ENCODE measurements at places on chromosomes 6 and 20.

GRCh38 chr6:17156966-17157365, 55.1 kb downstream of the STMND1 start:
- DNase-seq = no peak

GRCh38 chr20:4708856-4709255, 12.9 kb upstream of the PRND start:
- no peak for DNase-seq

GRCh38 chr6:137259349-137259748, 40.2 kb upstream of the IFNGR1 start:
- no peak for DNase-seq

DNA sequence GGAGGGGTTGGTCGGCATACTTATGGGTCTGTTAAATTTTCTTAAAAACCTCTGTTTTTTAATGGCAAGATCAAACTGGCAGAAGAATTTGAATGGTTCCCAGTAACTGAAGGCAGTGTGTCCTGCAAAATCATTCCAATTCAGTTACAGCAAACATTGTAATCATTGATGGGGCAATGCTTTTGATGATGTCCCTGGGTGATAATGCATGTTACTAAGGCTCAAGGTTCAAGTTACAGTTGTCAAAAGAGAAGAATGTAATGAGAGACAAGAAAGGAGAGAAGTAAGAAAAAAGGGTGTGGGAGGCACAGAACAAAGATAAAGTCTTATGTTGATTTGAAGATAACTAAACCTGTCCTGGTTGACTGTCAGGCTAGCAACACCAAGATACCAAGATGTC, 54.9 kb downstream of the CEP162 start:
- DNase-seq = no peak

GRCh38 chr6:25637960-25638434, 14.0 kb upstream of the SCGN start:
- DNase-seq = no peak

DNA sequence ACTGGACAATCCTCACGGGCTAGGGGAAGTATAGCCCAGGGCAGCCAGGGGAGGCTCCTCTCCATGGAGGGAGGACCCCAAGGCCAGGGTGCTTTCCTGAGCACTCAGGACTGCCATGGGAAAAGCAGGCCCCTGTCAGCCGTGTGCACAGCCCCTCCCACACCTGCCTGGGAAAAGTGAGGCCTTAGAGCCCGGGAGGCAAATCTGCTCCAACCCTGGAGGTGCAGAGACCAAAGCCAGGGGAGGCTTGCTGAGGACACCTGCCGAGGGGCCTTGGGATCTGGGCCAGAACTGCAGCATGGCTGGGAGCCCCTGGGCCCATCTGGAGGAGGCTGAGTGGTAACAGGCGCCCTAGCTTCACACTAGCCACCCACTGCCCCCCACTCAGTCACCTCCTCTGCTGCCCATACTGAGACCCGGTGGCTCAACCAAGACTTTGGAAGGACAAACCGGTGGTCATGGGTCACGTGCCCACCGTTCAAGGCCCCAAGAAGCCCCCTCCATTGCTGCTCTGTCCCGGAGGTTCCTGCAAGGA, 55.2 kb downstream of the YTHDF1 start:
- no peak for DNase-seq

DNA sequence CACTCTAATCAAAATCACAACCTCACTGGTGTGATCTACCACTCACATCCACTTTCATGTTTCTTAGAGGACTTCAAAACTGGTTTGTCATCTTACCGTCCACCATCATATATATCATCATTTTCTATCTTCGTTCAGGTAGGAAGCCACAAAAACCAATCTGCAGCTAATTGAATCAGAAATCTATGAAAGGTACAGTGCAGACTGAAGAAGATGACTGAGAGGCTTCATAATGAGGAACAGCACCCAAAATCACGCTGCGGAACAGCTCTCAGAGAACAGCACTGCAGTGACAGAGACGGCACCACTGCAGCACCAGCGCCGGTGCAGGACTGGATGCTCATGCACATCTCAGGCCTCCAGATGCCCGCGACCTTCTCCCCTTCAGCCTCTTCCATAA, 13.0 kb downstream of the GMDS start:
- DNase-seq = no peak

DNA sequence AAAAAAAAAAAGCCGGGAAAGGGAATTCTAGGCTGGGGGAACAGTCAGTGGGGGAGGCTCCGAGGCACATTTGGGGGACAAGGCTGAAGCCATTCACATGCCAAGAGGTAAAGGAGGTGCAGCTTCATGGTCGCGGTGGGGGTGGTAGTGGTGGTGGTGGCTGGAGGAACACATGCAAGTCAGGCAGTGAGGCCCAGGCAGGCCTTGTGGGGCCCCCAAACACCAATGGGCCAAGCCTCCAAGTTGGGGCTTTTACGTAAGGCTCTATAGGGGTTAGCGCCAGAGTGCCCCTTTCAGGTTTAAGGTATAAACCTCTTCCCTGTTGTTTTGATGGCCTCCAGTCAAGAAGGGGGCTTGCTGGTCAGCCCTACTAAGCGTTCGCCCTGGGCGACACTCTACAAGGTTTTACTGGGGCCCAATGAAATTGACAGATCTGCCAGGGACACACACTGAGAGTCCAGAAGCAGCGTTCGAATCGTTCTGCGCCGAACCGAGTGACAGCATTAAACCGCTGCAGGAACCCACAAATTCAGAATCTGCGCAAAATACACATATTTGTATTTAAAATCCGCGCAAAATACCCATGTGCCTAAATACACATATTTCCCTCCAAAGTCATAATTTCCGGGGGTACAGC, 818 bp upstream of the AP5S1 start:
- no peak for DNase-seq
